Activated CD4-positive, alpha-beta memory T cell treated with anti-CD3 and anti-CD28 coated beads, Interleukin-2, amount 10 ng/mL, durations not matched to agents 7 days and 5 days (primary cell): ENCODE measurements at places on chromosomes 5 and 9. TPM values are rescaled to one million over a fixed set of nuclear protein-coding genes. Genes with fewer than 3 reads are reported as not detected.

CARD6 gene
- 4.4 TPM for total RNA-seq

GRCh38 chr5:51384281-51384840, 1.1 kb downstream of the ISL1 start:
- no peak for DNase-seq

GRCh38 chr5:83473346-83474160, 2.0 kb downstream of the VCAN start:
- DNase-seq, result peak; percentile 64

MSX2 gene
- total RNA-seq, result not detected

DNA sequence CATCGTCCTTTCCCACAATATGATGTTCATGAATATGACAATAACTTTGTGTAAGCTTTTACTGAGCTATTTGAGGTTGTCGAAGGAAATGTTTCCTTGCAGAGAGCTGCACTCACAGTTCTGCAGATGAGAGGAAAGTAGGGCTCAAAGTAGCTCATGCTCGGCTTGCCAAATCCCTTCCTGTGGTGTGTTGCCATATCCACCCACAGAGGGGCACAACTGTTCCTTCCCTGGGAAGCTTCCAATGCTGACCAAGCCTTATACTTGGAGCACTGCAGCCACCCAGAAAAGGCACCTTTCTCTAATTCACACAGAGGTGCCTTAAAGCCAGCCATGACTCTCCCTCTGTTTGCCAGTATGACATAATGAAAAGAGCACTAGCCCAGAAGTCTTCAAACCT, 390.3 kb downstream of the CAAP1 start:
- DNase-seq, result no peak

DNA sequence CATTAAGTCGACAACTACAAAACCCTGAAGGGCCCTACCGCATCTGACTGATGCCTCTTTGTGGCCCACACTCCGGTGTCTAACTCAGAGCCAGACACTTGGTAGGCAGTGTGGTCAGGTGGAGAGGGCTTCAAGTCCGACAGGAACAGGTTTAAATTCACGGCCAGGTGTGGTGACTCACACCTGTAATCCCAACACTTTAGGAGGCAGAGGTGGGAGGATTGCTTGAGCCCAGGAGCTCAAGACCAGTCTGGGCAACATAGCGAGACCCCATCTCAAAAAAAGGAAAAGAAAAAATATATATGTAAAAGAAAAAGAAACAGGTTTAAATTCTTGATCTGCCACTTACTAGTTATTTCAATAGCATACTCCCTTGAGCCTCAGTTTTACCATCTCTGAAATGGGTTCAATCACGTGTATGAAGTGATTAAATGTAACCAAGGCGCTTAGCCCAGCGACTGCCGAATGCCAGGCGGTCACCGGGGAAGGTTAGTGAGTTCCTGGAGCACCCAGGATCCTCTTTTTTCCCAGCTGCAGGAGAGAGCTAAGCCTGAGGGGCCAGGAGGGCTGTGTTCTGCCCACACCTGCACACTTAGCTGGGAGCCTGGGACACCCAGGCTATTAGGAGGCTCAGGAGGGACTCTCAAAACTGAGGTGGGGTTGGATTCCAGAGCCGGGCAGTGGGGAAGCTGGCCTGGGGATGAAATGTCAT, 943 bp downstream of the CLTB start:
- DNase-seq, result no peak

DNA sequence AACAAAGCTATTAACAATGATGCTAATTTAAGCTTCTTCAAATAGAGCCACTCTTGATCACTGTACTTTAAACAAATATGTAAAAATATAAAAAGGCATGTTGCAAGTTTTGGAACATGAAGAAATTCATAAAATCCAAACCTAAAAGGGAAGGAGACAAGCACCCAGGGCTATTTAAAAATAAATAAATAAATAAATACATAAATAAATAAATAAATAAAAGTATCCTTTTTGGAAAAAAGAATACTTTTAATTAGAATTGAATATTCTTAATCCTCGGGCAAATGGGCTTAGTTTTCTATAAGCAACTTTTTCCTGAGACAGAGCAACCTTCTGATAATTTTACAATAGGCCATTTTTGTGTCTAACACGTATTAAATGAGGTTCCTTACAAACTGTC, 147.5 kb upstream of the PCA3 start:
- no peak for DNase-seq

- no peak for DNase-seq
Measured at GRCh38 chr9:82128011-82128696, 139.6 kb downstream of the SPATA31D1 start.

DNA sequence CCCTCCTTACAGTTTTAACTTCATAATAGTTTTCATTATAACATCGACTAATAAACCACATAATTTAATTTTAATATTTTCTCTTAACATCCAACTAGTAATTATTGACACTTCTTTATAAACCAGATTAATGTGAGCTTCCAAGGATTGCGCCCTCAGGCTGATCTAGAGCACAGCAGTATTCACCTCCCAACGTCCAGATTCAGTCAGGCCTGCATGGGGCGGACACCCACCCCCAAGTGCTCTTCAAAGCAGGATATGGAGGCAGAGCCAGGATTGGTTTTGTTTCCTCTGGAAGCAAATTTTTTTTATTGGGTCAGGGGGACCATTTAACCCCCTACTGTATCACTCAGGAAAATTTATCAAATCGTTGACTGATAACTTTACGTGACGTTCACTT, 215.4 kb downstream of the TRIO start:
- DNase-seq, result no peak

DNA sequence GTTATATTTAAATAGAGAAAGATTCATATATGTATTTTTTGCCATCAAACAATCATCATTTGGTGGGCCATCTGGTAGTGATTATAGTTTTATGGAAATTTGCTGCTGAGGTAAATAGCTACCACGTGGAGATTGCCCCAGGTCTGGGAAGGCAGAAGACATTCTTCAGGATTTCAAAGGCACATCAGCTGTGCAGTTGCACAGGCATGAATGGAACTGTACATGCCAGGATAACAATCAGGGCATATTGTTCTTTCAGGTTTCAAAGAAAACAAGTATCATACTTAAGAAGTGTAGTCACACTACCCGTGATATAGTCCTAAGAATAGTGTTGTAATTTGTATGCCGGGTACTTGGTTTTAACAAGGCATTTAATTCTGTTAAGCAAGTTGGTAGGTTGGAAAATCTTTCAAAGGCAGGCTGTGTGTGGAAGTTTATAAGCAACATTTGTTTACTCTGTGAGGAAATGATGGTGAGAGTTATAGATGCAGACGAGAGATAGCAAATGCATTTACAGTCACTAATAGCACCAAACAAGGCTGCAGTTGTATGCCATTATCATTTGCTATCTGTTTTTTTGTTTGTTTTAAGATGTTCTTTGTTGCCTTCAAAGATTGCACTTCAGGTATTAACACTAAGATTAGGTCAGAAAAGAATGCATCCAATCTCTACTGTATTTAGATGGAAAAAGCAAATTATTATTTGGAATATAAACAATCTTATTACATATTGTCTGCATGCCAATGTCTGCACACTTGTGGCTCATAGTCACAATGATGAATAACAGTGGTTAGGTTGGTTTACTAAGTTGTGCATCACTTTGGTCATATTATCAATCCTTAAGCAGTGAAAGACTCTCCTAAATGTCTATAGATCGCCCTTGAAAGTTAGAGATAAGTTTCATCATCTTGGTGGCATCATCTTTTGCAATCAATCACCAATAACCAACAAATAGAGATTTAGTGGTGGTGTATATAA, 55.3 kb downstream of the RPS23 start:
- no peak for DNase-seq

DNA sequence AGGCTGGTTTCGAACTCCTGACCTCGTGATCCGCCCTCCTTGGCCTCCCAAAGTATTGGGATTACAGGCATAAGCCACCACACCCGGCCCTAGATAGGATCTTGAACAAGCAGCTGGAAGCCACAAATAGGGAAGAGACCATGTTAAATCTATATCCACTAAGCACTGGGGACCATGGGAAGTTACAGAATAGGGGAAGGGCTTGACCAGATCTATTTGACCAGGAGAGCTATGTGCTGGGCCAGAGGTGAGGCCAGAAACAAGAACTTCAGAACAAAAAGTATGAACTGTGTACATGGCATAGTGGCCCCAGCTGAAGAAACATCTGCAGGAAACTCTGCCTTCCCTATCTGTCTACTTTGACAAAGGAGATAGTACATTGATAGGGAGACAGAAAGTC, 10.8 kb downstream of the KLF4 start:
- no peak for DNase-seq

KCNN2 gene
- total RNA-seq, result not detected

ADAMTS12 gene
- not detected for total RNA-seq
